Substantia nigra (tissue), 51 donors: ENCODE measurements at places on chromosomes 2 and 18.

DNA sequence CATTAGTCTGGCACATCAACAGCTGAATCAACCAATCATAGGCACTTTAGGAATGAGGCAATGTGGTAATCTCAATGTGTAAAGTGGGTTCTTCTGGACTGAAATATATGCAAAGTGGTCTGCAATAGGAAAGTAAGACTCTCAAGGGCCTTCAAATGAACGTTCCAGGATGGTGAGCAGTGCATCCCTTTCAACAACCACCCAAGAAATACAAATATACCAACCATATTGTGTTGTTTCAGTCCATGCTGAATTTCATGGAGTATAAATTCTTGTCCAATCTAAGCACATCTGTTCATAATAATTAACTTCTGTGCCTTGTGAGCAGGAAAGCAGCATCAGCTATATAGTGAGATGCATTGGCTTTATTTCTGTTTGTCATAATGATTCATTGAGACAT, 556.2 kb downstream of the THSD7B start:
- DNase-seq, result no peak

DNA sequence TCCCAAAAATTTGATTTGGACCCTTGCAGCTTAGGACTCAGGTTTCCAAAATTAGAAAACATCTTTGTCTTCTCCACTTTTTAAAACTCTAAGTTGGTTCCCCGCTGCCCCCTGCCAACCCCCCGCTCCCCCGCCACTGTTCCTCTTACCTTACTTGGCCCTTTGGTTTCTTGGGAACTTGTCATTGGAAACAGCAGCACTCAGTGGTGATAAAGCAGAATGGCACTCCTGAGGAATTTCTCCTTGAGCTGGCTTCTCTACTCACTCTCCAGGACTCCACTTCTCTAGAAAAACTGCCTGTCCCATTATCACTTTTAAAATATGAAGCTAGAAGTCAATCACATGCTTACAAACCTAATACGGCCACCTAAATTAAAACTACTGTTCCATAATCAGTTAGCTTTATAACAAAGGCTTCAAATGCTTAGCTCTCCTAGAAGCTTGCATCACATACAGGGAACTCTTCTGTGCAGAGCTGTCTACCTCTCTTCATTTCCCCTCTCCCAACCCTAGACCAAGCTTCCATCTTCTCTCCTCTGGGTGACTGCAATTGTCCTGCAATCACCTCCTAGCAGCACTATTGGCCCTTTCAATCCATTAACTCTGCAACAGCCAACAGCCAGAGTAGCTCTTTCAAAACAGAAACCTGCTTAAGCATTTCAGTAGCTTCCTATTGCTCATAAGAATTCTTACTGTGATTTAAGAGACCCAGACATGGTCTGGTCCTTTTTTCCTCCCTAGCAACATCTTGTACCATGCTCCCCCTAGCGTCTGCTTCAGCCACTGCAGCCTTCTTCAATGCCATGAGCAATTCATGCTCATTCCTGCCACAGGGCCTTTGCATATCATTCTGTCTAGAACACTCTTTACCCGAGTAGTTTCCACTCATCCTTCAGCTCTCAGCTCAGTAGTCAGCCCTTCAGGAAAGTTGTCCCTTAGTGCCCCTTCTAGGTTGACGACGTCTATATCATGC, 15.2 kb upstream of the PLEKHM3 start:
- DNase-seq, result no peak

DNA sequence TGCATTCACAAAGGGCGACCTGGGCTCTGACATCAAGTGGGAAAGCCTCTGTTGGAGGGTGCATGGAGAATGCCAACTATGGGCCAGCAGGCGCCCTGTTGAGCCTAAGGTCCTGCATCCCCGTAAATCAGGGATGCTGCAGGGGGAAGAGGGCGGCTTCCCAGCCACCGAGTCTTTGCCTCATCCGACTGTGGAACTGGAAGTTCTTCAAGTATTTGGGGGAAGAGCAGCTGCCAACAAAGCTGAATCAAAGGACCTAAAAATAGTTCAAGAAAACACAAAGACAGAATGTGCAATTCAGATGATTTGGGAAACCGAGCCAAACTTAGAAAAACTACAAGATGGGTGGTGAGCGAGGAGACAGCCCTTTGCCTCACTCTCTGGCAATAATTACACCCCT, 281.1 kb upstream of the MGAT5 start:
- no peak for DNase-seq

DNA sequence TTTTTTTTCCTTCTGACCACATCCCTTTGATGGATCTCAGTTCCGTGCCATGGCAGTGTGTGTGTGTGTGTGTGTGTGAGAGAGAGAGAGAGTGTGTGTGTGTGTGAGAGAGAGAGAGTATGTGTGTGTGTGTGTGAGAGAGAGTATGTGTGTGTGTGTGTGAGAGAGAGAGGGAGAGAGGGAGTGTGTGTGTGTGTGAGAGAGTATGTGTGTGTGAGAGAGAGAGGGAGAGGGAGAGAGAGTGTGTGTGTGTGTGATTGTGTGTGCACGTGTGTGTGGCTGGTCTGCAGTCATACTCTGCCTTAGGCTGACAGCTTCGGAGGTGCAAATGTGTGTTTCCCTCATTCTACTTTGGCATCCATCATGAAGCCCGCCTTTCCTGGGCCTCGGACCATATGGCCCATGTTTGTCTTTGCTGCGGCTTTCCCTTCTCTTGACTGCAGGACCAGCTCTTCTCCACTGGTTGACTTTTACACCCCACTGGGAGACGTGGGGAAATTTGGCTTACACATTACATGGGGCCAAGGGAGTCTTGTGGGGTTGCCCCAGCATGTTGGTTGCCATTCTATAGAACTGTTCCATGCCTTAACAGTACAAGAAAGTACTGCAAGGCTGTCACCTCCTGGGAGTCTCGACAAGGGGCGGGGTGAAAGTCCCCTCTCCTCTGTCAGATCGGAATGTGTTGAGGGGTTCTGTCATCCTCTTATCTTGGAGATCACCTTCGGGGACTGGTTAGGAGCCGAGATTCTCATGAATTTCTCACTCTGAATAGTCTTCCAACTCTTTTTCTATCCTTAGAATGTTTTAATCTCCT, 21.6 kb downstream of the TSN start:
- no peak for DNase-seq

- no peak for DNase-seq
Measured at GRCh38 chr2:27084297-27085061, 2.1 kb upstream of the KHK start.

- DNase-seq, result no peak
Measured at GRCh38 chr2:160200921-160201320, 849 bp upstream of the ITGB6 start.

GRCh38 chr2:148237911-148238310, 217.0 kb downstream of the MBD5 start:
- DNase-seq, result no peak

DNA sequence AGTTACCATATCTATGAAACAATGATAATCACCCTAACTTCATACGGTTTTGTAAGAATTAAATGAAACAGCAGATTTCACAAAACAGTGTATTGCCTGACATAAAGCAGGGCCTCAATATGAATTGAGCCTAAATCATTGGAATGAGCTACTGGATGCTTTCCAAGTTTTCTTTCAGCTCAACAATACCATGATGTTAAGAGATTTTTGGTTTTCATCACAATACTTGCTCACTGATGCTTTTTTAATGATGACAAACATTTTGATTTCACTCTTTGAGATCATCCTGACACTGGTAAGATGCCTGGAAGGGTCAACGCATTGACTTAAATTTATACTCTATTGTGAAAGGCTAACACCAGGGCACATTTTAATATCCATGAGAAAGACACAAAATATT, 377.5 kb downstream of the ZNF521 start:
- DNase-seq, result no peak

GRCh38 chr2:12636837-12637581, 79.7 kb upstream of the TRIB2 start:
- no peak for DNase-seq

GRCh38 chr2:40120026-40120425, 331.9 kb downstream of the SLC8A1 start:
- DNase-seq, result no peak

- DNase-seq, result no peak
Measured at GRCh38 chr2:177693658-177694339, 301.2 kb downstream of the AGPS start.

GRCh38 chr18:11369556-11369955, 220.2 kb upstream of the PIEZO2 start:
- no peak for DNase-seq

DNA sequence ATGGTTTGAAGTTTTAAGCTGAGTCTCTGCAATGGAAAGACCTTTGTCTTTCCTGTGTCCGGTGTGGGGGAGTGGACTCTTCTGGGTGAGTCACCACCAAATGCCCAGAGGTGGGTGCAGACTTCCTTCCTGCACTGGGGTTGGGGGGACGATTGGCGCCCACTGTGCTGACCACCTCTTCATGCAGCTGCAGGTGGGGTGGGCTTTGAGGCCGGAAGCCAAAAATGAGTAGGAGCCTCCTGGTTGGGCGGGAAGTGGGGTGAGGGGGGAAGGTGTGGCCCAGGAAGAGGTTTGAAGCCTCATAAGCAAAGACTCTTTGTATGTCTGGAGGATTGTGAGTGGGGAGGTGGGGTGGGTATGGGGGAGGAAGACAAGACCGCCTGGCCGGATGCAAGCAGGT, 27.6 kb downstream of the PAX8 start:
- no peak for DNase-seq

DNA sequence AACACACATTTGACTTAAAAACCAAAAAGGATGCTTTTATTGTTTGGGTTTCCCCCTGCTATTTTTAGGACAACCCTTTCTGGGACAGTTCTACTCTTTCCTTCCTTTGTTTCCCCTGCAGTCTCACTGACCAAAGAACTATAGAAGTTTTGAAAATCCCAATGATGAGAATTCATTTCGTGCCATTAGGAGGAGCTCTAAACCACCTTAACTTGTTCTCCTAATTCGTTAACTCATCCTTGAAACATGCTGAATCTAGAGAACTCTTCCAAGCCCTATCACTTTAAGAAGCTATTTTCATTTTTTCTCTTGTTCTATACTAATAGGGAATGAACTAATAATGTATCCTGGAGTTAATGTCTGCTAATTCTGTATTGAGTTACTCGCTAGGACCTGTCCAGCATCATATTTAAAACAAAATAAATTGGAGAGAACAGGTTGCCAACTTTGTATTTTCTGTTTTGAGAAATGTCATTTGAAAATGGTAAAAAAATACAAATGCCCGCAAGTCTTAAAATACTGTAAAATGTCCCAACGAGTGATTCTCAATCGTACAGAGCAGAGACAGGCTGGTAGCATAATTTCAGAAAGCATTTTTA, 62.9 kb downstream of the AFTPH start:
- DNase-seq, result no peak

- no peak for DNase-seq
Measured at GRCh38 chr2:158589303-158589702, 132.6 kb downstream of the PKP4 start.

DNA sequence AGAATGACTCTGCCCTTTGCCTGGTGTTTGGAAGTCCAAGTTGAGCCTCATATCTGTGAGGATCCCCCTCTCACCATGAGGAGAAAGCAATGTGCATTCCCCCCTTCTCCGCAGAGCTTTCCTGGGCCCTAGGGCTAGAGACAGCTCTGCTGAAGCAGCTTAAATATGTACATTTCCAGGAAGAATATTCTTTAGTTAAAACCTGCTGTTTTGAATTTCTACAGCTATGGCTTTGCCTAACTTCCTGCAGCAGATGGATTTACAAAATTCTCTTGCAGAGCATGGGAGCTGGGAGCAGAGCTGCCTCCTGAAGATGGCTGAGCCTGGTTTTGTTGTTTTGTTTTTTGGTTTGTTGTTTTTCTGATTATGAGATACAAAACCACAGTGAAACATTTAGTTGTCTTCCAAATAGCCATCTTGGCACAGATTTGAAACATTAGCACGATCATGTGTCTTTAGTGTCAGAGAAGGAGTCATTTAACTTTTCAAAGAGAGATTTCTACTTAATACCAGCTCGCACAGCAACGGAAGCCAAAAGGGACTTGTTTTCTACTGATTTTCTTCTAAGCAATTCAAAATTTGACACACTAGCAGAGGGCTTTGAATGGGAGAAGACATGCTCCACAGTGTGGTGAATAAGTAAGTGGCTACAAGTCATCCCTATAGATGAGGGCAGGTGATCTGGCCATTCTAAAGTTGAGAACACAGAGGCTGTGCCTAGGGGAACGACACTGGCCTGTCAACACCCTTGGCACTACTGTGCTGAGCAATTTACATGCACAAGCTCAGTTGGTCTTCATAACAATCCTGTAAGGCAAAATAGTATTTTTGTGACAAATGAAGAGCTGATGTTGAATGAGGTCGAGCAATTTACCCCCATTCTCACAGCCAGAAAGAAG, 222.6 kb downstream of the MREG start:
- DNase-seq, result no peak

DNA sequence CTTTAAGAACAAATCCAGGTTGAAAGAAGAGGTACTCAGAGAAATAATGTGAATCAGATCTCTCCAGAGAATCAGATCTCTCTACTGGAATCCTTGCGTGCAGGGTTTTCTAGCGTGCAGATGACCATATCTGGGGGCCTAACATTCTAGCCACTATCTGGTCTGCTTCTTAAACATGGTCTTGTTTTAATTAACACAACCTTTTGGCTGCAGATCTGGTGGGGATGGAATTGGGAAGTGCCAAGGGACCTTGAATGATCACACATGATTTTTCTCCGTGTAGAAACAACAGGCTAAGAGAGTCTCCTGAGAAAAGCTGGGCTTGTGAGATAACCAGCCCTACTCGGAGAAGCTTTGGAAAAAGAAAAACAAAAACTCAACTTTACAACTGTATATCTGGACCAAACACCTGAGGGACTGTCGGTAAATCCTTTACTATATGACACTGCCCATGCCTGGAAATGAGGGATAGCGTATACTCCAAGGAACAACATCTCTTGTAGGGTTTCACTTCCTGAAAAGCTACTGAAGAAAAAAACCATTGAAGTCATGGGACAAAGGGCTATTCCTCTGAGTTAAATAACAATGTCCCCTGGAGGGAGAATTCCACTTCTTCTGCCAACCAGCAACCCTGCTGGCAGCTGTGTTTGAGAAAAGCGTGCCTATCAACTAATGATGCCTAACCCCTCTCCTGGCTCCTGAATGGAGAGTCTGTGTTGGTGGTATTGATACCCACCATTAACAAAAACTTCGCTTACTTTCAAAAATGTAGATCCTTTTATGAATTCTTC, 171.0 kb upstream of the REV1 start:
- DNase-seq, result no peak

GRCh38 chr18:11789716-11790510, 61.3 kb upstream of the CHMP1B start:
- no peak for DNase-seq

DNA sequence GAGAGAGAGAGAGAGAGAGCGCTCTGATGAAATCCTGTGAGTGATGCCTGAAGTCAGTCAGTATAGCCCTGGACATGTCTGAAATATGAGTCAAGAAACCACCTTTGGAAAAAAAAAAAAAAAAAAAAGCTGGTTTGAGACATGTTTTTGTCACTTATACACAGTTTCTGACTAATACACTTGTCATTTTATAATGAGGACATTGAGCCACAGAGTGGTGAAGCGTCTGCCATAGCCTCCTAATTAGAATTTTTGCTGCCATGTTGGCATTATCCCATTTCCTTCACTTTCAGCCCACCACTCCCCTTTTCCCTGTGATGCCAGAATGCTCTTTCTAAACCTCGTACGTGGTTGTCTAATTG, 15.7 kb upstream of the MYO3B start:
- DNase-seq, result no peak
